ENCODE measurements at places on chromosomes 4 and X. TPM values are rescaled to one million over a fixed set of nuclear protein-coding genes. Genes with fewer than 3 reads are reported as not detected.

The NKAP gene
- total RNA-seq = 10.4 TPM

The SPOCK3 gene
- total RNA-seq = not detected

The HAUS3 gene
- 18.6 TPM for total RNA-seq

The DGKK gene
- total RNA-seq = not detected

The MTMR8 gene
- total RNA-seq = 4.4 TPM

DNA sequence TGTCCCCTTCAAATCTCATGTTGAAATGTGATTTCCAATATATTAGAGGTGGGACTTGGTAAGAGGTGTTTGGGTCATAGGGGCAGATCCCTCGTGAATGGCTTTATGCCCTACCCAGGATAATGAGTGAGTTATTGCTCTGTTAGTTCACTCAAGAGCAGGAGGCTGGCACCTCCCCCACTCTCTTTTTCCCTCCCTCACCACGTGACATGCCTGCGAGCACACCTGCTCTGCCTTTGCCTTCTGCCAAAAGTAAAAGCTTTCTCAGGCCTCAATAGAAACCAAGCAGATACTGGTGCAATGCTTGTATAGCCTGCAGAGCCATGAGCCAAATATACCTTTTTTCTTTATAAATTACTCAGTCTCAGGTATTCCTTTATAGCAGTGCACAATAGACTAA lies 286.3 kb upstream of the UGT8 start:
- no peaks in the 10 kb centered on the region for H3K36me3 ChIP-seq
- no peaks in the 10 kb centered on the region for H3K27me3 ChIP-seq
- DNase-seq = no peak
- no peak overlapping the region for H3K4me3 ChIP-seq
- H3K27ac ChIP-seq = no peak overlapping the region
- H3K4me1 ChIP-seq = no peaks in the 10 kb centered on the region

- H3K36me3 ChIP-seq = no peaks in the 10 kb centered on the region
- H3K4me3 ChIP-seq = no peak overlapping the region
- H3K27ac ChIP-seq = no peak overlapping the region
- DNase-seq = no peak
Measured at GRCh38 chrX:110341189-110342035, 17.2 kb upstream of the RTL9 start.

DNA sequence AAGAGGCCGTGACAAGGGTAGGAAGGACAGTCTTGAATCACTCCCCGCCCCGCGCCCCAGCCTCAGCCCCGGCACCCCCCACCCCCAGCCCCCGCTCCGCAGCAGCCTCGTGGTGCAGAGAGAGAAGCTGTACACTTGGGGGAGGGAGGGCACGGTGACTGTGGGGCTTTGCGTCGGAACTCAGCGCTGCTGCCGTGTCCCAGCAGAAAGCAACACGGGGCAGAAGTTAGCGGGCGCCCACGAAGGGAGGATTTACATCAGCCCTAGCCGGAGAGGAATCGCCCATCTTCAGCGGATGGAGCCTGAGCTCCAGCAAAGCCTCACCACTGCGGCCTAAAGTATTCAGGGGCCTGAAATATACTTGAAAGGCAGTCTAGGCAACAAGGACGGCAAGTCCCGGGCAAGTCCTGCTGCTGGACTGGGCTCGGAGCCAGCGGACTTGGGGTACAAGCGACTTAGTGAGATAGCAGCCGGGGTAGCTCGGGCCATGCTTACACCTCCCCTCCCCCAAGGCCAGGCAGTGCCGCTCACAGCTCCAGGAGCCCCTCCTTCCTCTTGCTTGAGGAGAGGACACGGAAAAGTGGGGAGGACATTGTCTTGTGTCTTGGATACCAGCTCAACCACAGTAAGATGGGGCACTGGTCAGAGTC lies 18.5 kb upstream of the OPN1LW start:
- H3K27ac ChIP-seq = no peak overlapping the region
- peaks cover 17% of the 10 kb centered on the region for H3K4me1 ChIP-seq
- no peaks in the 10 kb centered on the region for H3K36me3 ChIP-seq
- H3K27me3 ChIP-seq = no peaks in the 10 kb centered on the region
- H3K4me3 ChIP-seq = no peak overlapping the region
- no peak for DNase-seq

DNA sequence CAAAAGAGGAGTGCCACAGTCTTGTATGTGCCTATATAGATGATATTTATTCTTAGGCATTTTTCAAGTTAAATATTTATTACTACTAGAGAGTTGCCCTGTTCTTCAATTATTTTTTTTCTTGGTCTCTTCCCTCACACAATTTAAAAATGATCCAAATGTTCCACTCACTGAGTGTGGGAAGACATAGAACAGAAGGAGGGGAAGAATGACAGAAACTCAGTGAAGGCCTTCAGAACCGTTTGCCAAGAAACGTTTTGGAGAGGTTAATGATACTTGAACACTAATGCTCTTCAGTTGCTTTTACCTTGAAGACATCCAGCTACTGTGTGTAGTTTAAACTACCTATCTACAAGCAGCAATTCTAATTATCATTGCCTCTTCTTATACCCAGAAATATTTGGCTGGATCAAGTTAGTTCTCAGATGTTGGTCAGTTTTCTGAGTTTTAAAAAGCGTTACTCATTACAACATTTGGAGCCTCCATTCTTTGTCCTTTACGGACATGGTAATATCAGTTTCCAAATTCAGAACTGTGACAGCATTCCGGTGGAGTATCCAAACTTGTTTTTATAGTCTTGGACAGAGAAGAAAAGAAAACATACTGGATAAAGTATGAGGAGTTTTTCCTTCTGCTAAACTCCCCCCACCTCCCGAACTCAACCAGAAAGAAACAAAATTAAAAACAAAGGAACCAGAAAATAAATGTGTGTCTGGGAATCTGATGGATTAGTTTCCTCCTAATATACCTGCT lies 389.7 kb downstream of the SPRY1 start:
- no peak overlapping the region for H3K27ac ChIP-seq
- H3K27me3 ChIP-seq = peaks cover 3% of the 10 kb centered on the region
- no peak overlapping the region for H3K4me3 ChIP-seq
- H3K36me3 ChIP-seq = no peaks in the 10 kb centered on the region
- DNase-seq = no peak

- H3K4me3 ChIP-seq = no peak overlapping the region
- H3K27me3 ChIP-seq = no peaks in the 10 kb centered on the region
- DNase-seq = no peak
- no peak overlapping the region for H3K27ac ChIP-seq
- H3K36me3 ChIP-seq = no peaks in the 10 kb centered on the region
- H3K4me1 ChIP-seq = no peaks in the 10 kb centered on the region
Measured at GRCh38 chr4:36740796-36741310, 459.4 kb downstream of the DTHD1 start.

GRCh38 chr4:110636680-110637407 lies 14.0 kb upstream of the PITX2 start:
- peaks cover 3% of the 10 kb centered on the region for H3K4me1 ChIP-seq
- peaks cover 13% of the 10 kb centered on the region for H3K36me3 ChIP-seq
- no peak overlapping the region for H3K27ac ChIP-seq
- H3K27me3 ChIP-seq = peaks cover 85% of the 10 kb centered on the region

Measured in activated T-helper 2 cell treated with anti-CD3 and anti-CD28 coated beads, Interferon-gamma antibody, Interleukin-2, Interleukin-4, amounts not matched to agents 10 μg/mL and 5 μg/mL and 100 μg/mL, durations not matched to agents 14 hours and 24 hours and 36 hours (primary cell).